ENCODE measurements at places on chromosomes 7 and 10.

DNA sequence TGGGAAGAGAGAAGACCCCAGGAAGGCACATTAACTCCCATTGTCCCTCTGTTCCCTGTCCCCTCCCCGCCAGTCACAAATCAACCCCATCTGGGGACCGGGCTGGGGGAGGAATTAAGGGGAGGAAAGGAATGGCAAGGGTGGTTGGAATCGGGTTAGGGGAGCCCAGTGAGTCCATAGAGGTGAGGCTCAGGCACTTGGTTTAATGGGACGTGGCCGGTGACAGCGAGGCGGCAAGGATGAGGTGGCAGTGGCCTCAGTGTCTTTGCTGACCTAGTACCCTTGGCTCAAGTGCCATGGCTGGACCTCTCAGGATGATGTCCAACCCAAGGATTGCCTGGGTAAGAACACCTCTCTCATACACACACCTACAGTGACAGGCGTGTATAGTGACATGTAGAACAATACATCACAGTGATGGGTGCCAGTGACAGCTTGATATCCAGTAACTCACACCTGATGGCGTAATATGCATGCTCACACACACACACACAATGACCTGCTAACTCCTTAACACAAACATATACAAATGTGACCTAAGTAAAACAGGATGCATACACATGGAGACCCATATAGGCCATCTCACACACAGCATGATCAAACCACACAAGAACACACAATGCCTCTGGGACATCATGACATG is 12.3 kb downstream of the KCNIP2 start:
- no peak for DNase-seq

GRCh38 chr10:77562742-77563141 is 74.9 kb downstream of the KCNMA1 start:
- no peak for DNase-seq

GRCh38 chr7:11413901-11414300 is 418.1 kb downstream of the THSD7A start:
- DNase-seq: no peak

GRCh38 chr7:131173145-131173890 is 154.4 kb upstream of the MKLN1 start:
- DNase-seq: no peak

DNA sequence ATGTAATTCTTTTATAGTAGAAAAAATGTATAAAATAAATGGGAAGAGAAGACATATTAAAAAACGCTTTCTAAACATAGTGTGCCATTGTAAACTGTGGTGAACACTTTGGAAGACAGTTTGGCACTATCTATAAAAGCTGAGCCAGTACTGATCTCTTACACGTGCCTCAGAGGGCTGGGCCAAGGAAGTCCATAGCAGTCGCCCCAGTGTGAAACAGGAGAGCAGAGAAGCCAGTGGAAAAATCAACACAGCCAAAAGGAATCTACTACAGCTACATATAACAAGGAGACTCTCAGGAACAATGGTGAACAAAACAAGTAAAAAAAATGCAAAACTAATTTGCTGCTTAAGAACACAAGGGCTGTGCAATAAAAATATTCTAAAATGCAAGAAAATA is 20.6 kb downstream of the SEPHS1 start:
- DNase-seq: no peak

GRCh38 chr10:36380538-36380937 is 738.4 kb upstream of the FZD8 start:
- DNase-seq: no peak

DNA sequence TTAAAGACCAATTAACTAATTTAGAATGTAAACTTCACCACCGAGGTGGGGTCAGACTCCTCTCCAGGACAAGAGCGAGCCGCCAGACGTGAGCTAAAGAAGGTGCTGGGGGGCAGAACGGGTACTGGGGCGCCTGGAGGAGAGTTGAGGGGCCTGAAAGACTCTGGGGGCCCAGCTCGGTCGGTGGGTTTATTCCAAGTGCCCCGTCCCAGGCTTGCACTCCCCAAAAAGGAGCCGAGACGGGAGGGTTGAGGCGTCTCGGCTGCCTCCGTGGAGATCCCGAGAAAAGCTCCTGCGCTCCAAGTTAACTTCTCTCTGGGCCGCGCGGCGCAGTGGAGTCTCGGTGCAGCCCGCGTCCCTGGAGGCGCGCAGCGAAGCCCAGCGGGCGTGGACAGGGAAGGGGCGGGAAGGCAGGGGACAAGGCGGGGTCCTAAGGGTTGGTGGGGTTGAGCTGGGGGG is 553.3 kb downstream of the TFEC start:
- DNase-seq: no peak

- no peak for DNase-seq
These were observed 192.3 kb downstream of the CACNB2 start for GRCh38 chr10:18332484-18332883.

DNA sequence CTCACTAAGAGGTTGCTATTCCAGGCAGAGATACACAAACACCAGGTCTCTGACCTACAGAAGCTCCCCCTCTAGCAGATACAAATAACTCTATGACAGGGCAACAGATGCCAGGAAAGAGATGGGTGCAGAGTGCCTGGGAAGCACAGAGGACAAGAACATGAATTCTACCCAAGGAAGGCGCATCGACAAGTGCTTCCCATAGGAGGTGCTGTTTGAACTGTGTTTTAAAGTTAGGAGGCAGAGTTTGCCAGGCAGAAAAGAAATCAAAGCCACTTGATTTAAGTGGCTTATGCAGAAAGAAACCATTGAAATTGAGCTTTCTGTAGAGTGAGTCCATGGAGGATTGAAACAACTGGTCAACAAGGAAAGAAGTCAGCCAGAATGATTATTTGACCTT is 35.3 kb upstream of the EGR2 start:
- no peak for DNase-seq

DNA sequence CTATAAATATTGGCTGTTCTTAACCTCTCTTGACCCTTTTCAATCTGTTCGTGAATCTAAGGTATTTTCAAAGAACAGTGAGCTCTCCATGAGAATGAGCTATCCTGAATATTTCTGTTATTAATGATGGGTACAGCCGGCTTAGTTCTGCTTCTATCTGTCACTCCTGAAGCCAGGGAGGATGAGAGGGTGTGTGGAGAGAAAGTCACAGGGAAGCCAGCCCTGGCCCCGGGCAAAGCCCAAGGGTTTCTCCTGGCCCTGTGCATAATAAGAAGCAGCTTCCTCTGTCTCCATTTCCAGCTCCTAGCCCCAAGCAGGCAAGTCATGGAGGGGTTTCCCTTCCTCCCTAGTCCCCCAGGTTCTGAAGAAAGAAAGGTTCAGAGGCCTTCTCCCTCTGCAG is 151.1 kb downstream of the KCNMA1 start:
- no peak for DNase-seq

GRCh38 chr7:158108646-158109293 is 478.9 kb downstream of the PTPRN2 start:
- no peak for DNase-seq

GRCh38 chr7:122846591-122846990 is 39.7 kb downstream of the CADPS2 start:
- no peak for DNase-seq

DNA sequence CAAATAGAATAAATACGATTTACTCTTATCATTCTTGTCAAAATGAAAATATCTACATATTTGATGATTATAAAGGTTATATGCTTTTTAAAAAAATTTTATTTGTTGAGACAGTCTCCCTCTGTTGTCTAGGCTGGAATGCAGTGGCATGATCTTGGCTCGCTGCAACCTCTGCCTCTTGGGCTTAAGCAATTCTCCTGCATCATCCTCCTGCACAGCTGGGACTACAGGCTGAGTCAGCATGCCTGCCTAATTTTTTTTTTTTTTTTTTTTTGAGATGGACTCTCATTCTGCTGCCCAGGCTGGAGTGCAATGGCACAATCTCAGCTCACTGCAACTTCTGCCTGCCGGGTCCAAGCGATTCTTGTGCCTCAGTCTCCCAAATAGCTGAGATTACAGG is 48.9 kb downstream of the PUS7 start:
- DNase-seq: no peak

GRCh38 chr7:130872341-130872740 is 138.3 kb upstream of the KLF14 start:
- no peak for DNase-seq
